Hematopoietic multipotent progenitor cell treated with erythropoietin and hydrocortisone succinate and interleukin-3 and kit ligand, for 4 days (in vitro differentiated cells): ENCODE measurements at places on chromosomes 7 and 10.

GRCh38 chr7:24760968-24761367 lies 3.7 kb upstream of the GSDME start:
- no peak for DNase-seq

GRCh38 chr7:26694713-26695112 lies 169.7 kb downstream of the SKAP2 start:
- DNase-seq, result no peak

GRCh38 chr10:97188261-97188711 lies 2.5 kb upstream of the SLIT1 start:
- no peak for DNase-seq

GRCh38 chr10:14880229-14880628 lies 1.6 kb downstream of the SUV39H2 start:
- DNase-seq, result peak; percentile 30

GRCh38 chr7:51160411-51160810 lies 156.2 kb downstream of the COBL start:
- DNase-seq, result no peak

DNA sequence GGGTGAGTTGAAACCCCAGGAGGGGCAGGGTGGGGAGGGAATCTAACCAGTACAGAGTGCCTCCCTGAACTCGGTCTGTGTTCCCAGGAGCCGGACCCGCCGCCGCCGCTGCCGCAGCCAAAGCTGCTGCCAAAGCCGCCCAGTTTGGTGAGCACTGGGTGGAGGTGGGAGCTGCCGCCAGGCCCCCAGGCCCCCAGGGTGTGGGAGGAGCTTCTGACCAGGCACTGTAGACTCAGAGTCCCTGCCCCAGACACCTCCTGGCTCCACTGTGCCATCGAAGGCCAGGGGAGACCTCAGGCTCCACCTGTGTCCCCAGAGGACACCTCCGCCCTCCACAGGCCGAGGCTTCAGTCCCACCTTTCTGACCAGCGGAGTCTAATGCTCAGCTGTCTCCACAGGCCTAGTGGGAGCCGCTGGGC lies 20.4 kb upstream of the LIMK1 start:
- no peak for DNase-seq

GRCh38 chr7:130996833-130997231 lies 262.8 kb upstream of the KLF14 start:
- peak; percentile 69 for DNase-seq
